ENCODE measurements at places on chromosomes 16 and 17.

- DNase-seq = no peak
Measured at GRCh38 chr17:41629826-41630670, 5.7 kb upstream of the KRT17 start.

- no peak for DNase-seq
Measured at GRCh38 chr17:16448490-16448889, 33.1 kb downstream of the TRPV2 start.

DNA sequence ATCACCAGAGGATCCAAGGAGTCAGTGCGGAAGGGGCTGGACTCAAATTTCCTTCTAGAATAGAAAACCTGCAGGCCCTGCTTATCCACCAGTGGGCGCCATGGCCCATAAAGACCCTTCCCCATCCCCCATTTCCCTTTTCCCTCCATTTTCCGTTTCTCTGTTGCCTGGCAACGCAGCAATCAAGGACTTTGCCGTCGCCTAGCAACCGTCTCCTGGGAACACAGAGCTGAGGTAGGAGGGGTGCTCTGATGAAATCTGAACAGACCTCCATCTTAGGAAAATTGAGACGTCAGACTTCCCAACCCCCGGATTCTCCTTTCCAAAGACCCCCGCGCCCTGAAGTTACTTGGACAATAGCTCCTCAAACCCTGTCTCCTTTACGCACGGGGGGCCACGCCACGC is 5.7 kb downstream of the DLG4 start:
- peak; percentile 60 for DNase-seq

DNA sequence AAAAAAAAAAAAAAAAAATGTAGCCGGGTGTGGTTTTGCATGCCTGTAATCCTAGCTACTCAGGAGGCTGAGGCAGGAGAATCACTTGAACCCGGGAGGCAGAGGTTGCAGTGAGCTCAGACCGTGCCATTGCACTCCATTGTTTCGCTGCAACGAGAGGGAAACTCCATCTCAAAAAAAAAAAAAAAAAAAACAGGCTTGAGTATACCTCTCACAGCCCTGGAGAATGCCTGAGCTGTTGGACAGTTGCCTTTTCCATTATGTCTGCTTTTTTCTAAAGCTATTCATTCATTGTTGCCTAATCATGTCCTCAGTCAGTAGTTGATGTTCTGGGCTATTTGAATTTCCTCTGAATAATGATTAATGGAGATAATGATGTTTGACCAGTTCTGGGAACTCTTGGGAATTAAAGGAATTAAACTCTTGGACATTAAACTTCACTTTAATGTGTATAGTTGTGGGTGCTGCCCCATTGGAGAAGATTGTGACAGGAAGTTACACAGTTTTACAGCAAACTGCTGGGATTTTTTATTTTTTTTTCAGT is 11.8 kb downstream of the HMOX2 start:
- no peak for DNase-seq

DNA sequence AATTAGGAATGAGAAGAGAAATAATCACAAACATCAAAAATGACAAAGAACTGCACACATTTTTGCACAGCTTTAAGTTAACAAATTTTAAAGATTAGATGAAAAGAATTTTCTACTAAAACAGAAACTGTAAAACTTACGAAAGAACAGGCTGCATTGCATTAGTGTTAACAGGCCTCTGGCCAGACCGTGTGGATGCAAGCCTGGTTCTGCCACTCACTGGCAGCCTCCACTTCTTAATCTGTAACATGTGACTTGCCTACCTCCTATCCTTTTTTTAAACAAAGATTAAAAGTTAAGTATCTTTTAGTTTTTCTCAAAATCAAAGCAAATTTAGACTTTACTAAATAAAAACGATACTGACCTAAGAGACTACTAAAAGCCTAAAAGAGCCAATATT is 37.5 kb downstream of the CREBBP start:
- DNase-seq = no peak

- no peak for DNase-seq
Measured at GRCh38 chr17:57767561-57767960, 22.5 kb upstream of the CCDC182 start.

DNA sequence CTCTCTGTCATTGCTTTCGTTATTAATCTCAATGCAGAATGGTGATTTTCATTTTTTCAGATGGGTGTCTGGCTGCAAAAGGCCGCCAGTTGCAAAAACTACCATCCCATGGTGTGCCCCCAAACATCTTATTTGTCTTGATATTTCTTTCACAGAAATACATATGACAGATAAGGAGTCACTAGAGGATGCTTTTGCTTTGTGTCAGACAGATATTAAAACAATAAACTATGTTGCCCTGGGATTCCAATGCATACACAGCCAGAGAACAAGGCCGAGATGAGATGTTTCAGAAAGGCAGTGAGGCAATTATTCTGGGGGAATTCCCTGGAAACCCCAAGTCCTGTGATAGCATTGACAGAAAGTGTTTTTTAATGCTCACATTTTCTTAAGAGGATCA is 307.7 kb downstream of the RBFOX1 start:
- DNase-seq = no peak

- no peak for DNase-seq
Measured at GRCh38 chr17:60345233-60345632, 46.7 kb downstream of the USP32 start.

- DNase-seq = no peak
Measured at GRCh38 chr17:36665417-36665816, 64.0 kb downstream of the MRM1 start.

DNA sequence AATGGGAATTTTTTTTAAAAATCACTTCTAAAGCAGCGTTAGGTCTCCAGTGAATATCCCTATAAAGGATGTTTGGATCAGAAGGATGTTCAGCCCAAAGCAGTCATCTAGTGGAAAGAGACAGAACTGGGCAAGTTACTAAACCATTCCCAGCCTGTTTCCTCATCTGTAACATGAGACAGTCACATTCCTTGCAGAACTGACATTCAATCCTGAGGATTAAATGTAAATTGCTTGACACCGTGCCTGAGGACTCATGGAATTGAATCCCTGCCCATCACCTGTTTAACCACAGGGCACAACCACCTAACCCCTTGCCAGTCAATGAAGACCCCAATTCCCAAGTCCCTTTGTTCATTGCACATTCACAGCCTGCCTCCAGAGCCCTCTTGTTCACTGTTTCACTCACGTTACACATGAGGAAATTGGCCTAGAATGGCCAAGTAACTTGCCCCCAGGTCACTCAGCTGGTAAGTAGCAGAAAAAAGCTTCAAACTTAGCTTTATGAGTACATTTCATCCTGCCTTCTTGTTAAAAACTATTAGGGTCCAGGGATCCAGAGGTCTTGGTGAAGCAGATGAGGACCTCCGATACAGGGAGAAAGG is 1.4 kb downstream of the CMTM2 start:
- DNase-seq = no peak

Measured in amygdala (tissue), 56 donors.